A549 (cell line): ENCODE measurements at places on chromosomes 7 and 10. TPM values are rescaled to one million over a fixed set of nuclear protein-coding genes. Genes with fewer than 3 reads are reported as not detected.

The ATP6V0A4 gene
- polyA plus RNA-seq, result 0.24 to 0.25 TPM (median 0.25 TPM) in 3 replicates

The ZNF736 gene
- polyA plus RNA-seq, result 0.01 to 0.12 TPM (median 0.01 TPM) in 3 replicates

The ZMIZ1 gene
- 29.1 to 30.3 TPM (median 30.1 TPM) in 3 replicates for polyA plus RNA-seq

The TRIM50 gene
- polyA plus RNA-seq, result not detected in 3 replicates

The HABP2 gene
- polyA plus RNA-seq, result 0.10 to 0.17 TPM (median 0.13 TPM) in 3 replicates

The STRIP2 gene
- polyA plus RNA-seq, result 4.7 to 7.2 TPM (median 5.7 TPM) in 3 replicates

The TAS2R60 gene
- polyA plus RNA-seq, result not detected in 3 replicates
